ENCODE measurements at places on chromosomes 16 and 17. TPM values are rescaled to one million over a fixed set of nuclear protein-coding genes. Genes with fewer than 3 reads are reported as not detected.
A peak's percentile ranks its signal among the peaks of the same experiment; 100 is the strongest.

DNA sequence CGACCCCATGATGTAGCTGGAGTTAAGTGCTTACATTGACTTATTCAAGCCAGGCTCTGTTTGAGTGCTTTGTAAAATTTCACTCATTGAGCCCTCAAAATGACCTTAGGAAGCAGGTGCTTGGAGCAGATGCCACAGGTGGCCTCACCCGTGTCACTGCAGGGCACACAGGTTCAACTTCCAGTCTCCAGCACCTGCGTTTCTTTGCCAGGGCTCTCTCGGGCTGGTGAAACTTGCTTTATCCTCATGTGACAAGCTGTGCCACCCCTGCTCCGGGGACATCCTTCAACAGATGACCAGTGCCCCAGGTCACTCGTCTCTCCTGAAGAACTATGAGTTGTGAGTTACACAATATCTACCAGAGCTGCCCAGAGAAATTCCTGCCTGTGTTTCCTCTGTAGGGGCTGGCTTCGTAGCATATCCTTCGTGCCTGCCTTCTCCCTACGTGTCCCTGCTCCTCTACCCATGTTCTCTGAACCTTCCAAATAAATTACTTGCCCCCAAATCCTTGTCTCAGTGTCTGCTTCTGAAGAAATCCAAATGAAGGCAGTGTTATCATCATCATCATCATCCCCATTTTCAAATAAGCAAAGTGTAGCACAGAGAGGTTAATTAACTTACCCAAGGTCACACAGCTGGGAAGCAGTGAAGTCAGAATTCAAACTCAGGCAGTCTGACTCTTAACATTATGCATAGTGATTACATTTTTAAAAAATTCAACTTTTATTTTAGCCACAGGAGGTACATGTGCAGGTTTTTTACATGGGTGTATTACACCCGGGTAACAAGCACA lies 352.5 kb downstream of the NPIPA8 start:
- DNase-seq = no peak

The CRHR1 gene
- 0.10 TPM for total RNA-seq

DNA sequence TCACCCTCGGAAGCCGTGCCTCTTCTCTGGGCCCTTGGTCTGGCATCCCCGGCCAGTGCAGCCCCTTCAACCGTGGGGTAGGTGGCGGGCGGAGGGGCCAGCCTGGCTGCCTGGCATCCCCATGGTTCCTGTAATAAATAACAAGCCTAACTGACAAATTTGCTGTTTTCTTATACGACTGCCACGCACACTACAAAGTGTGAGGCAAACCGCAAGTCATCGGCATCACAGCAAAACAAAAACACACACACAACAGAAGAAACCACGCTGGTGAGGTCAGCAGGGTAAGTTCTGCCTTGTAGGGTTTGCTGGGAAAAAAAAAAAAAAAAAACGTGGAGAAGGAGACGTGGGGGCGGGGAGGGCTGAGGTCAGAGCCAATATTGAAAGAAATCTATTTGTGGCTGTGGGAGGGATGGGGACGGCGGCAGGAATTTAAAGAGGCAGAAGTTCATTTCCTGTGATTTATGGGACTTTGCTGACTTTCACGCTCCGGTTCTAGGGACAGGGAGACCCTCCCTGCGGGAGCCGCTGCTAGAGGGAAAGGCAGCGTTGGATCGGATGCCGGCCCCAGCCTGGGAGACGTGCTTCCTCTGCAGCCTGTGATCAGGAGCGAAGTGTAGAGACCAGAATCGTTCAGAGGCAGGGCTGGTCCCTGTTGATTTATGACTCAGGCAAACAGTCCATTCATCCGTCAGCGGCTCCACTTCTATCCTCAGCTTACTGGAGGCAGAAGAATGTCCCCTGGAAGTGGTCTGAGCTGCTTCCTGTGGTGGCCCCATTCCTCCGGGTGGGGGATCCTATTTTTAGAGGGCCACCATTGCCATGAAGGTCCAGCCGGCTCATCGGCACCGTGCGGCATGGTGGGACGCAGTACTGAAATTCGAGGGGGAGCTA lies 162.8 kb downstream of the FOXL1 start:
- DNase-seq = peak; percentile 97

The FNDC8 gene
- total RNA-seq = not detected

The KRTAP4-2 gene
- total RNA-seq = not detected

DNA sequence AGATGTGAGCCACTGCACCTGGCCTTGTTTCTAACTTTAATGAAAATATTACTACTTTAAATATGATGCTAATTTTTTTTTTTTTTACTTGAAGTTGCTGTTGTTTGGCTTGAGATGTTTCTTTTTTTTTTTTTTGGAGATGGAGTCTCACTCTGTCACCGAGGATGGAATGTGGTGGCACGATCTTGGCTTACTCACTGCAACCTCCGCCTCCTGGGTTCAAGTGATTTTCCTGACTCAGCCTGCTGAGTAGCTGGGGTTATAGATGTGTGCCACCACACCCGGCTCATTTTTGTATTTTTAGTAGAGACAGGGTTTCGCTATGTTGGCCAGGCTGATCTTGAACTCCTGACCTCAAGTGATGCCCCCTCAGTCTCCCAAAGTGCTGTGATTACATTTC lies 23.6 kb downstream of the IGSF6 start:
- no peak for DNase-seq

The HOXB6 gene
- total RNA-seq = 58.7 TPM

GRCh38 chr16:15598648-15599190 lies 44.2 kb downstream of the MARF1 start:
- DNase-seq = no peak

DNA sequence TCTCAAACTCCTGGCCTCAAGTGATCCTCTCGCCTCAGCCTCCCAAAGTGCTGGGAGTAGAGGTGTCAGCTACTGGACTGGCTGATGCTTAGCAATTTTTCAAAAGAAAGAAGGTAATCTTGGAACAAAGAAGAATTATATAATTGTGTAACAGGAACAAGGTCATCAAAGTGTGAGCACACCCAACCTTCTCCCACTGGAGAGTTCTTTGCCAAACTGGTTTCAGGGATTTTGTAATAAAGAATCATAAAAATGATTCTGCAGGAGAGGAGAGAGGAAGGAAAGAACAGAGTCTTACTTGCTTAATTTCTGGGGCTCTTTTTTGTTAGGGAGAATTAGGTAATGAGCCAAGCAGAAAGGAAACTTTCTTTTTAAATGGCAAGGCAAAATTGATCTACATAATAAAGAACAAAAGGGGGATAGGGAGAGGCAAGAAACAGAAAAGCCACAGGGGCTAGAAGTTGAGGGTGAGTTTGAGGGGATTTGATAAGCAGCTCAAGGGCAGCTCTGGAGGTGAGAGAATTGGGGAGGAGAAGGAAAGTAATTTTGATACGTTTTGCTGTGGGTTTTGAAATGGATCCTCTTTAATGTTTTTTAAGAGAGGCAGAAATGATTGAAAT lies 21.3 kb downstream of the CHD9NB start:
- no peak for DNase-seq

- DNase-seq = no peak
These were observed 32.7 kb downstream of the COX10 start for GRCh38 chr17:14101976-14102375.

GRCh38 chr17:71666047-71666446 lies 454.8 kb upstream of the SOX9 start:
- no peak for DNase-seq

The STAC2 gene
- total RNA-seq = not detected

GRCh38 chr17:16475179-16475704 lies 16.8 kb downstream of the LRRC75A start:
- no peak for DNase-seq

DNA sequence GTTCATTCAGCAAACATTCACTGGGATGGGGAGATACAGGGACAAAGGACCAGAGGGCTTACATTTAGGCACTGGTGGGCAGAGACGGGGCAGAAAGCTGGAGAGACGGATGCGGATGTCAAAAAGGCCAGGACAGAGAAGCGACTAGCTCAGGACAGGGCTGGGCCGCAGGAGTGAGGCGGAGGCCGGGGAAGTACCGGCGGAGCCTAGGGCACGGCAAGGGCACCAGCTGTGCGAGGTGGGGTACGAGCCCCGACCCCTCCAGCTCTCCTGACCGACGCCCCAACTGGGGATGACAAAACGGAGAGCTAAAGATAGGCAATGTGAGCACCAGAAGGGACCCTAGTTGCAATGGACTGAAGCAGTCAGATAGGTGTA lies 3.9 kb upstream of the SGCA start:
- no peak for DNase-seq

- DNase-seq = no peak
These were observed 335 bp downstream of the TMEM11 start for GRCh38 chr17:21213638-21214014.

The FBXO39 gene
- 0.31 TPM for total RNA-seq

- no peak for DNase-seq
These were observed 19.1 kb downstream of the UNC13D start for GRCh38 chr17:75825149-75825552.

DNA sequence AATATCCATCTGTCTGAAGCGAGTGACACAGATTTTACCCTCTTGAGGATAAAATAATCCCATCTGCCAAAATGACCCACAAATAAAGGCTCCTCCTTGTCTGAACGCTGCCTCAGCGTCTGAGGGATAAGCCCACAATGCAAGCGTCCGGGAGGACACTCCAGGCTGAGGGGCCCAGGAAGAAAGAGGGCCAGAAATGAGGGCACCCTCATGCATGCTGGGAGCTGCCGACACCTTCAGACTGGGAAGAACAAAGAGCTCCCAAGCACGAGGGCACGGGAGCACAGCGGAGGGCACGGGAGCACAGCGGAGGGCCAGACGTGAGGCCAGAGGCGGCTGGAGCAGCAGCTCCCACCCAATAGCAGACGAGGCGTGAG lies 126.9 kb downstream of the ZNF778 start:
- no peak for DNase-seq

- no peak for DNase-seq
These were observed 47.9 kb downstream of the LYRM1 start for GRCh38 chr16:20948444-20948843.
